ENCODE measurements at places on chromosomes 2 and 18.

DNA sequence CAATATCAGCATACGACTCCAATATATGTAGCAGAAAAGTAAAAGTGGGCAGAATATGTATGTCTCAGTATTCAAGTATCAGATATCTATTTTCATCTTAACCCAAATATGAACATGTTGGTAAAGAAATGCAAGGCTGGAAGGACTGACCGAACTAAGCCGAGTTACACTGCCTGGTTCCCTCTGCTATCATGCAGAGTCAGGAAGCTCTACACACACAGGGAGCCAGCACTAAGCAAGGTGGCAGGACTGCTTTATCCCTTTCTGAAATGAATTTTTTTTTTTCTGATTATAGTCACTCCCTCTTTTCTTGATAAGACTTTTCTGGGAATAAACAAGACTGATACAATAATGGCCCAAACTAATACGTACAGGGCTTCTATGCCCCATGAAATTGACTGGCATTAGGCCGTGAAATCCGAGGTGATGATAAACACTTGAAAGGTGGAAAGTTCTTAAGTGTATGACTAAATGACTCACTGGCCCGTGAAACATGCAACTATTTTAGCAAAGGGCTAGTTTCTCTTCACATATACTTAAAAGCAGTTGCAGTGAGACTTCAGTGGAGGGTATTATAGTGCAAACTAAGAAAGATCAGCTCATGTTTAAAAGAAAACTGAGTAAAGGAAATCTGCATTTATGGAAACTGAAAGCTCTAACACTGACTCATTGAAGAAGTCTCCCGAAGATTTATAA, 14.9 kb downstream of the DPP4 start:
- peak; percentile 29 for DNase-seq

- no peak for DNase-seq
Observed at GRCh38 chr18:2423761-2424160, 147.5 kb downstream of the METTL4 start.

GRCh38 chr2:181054843-181055242, 74.4 kb downstream of the UBE2E3 start:
- DNase-seq, result no peak

DNA sequence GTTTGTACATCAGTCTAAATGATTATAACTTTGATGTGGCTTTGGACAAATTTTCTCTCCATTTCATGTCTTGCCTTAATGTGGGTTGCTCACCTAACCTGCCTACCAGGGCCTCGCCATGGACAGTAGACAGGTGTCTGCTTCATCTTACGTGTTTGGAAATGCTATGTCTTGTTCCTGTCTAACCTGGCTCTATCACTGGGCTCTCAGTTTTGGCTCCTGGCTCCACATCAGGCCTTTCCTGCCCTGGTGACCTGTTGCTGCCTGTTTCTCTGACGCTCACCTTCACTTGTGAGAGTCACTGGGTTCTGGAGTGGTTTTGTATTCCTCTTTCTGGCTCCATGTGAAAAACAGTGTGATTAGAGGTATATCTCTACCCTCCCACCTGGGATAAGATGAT, 65.9 kb downstream of the PHLPP1 start:
- DNase-seq, result no peak

DNA sequence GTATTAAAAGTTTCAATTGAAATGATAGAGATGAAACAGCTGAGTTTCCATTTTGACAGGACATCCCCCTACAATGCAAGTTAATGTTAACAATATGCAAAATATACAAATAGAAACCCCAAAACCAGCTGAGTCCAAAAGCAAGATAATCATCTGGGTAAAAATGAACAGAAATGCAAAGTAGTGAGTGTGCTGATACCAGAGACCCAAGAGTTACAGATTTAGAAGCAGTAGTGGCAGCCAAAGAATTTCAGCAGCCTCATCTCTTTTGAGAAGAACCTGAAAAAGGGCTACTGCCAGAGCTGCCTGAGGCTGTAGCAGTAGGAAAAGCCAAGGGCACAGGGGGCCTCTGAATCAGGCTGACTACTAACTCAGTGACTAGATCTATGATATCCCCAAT, 82.6 kb downstream of the THADA start:
- DNase-seq, result no peak

- DNase-seq, result no peak
Observed at GRCh38 chr2:39629646-39630045, 36.1 kb upstream of the TMEM178A start.
